ENCODE measurements at places on chromosomes 6 and 20.

DNA sequence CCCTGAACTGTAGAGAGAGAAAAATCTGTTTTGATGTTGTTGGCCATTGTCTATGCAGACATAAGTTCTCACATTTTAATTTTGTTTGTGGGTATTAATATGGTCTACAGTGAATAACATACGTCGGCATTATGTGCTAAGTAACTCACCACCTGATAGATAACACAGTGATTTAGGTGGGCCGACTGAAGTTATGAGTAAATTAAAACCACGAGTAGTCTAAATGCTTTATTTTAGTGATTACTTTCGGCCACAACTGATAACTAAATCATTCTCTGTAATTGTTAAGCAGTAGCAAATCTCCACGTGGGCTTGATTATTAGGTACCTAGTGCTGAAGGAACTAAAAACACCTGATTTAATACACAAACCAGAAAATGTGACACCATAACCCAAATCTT lies 1.1 kb downstream of the DOP1A start:
- DNase-seq = no peak

DNA sequence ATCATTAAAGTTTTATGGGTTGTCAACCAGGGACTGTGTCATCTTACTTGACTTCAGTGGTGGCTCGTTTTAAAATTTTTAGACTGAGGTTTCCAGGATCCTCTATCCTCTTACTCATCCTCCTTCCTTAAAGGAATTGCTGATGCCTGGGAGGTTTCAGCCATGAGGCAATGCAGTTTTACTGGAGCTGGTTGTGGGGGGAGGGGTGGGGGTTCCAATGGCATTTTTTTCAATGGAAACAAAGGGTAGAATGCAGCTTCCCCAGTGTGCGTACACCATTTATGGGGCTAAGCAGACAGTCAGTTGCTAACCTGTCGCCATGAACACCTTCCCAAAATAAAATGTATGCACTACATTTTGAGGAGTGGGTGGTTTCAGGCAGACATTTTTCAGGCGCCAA lies 88.0 kb downstream of the METTL24 start:
- DNase-seq = no peak

DNA sequence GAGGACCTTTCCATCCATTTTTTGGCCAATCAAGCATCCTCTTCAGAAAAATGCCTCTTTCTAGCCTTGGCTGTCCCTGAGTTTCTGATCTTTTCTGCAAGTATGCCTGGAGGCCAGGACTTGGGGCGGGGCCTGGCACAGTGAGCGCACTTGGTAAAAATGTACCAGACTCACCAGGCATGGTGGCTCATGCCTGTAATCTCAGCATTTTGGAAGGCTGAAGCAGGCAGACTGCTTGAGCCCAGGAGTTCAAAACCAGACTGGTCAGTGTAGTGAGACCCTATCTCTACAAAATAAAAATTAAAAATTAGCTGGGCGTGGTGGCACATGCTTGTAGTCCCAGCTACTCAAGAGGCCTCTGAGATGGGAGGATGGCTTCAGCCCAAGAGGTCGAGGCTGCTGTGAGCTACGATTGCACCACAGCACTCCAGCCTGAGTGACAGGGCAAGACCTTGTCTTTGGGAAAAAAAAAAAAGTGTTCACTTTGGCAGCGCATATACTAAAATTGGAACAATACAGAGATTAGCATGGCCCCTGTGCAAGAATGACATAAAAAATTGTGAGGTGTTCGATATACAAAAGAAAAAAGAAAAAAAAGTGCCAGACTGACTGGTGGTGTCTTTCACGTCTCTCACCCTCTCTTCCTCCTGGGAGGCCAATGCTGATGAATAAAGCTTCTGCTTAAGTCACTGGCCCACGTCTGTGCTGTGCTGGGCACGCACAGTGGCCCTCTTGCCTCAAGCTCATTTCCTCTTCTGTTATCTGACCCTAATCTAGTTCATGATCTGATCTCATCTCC lies 18.1 kb upstream of the SLC9A8 start:
- no peak for DNase-seq

GRCh38 chr20:31568041-31568731 lies 36.9 kb upstream of the ID1 start:
- DNase-seq = no peak

All from SK-N-DZ (cell line).